ENCODE measurements at places on chromosomes 12 and 14.

DNA sequence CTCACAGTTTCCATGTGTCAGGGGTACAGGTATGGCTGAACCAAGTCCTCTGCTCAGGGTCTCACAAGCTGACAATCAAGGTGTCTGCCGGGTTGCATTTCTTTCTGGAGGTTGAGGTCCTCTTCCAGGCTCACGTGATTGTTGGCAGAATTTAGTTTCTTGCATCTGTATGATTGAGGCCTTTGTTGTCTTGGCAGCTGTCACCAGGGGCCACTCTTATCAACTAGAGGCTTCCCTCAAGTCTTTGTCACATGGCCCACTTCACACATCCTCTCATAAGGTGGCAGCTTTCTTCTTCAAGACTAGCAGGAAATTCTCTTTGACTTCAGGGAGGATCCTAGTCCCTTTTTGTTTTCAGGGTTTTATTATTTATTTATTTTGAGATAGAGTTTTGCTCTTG is 46.0 kb upstream of the FOS start:
- DNase-seq = no peak

GRCh38 chr12:121717041-121717699 is 4.6 kb downstream of the TMEM120B start:
- no peak for DNase-seq

GRCh38 chr12:109871668-109872314 is 8.6 kb downstream of the GLTP start:
- no peak for DNase-seq

- DNase-seq = no peak
Measured at GRCh38 chr12:12908711-12909110, 17.3 kb downstream of the GPRC5A start.

GRCh38 chr12:92424338-92424737 is 278.5 kb upstream of the PLEKHG7 start:
- no peak for DNase-seq

DNA sequence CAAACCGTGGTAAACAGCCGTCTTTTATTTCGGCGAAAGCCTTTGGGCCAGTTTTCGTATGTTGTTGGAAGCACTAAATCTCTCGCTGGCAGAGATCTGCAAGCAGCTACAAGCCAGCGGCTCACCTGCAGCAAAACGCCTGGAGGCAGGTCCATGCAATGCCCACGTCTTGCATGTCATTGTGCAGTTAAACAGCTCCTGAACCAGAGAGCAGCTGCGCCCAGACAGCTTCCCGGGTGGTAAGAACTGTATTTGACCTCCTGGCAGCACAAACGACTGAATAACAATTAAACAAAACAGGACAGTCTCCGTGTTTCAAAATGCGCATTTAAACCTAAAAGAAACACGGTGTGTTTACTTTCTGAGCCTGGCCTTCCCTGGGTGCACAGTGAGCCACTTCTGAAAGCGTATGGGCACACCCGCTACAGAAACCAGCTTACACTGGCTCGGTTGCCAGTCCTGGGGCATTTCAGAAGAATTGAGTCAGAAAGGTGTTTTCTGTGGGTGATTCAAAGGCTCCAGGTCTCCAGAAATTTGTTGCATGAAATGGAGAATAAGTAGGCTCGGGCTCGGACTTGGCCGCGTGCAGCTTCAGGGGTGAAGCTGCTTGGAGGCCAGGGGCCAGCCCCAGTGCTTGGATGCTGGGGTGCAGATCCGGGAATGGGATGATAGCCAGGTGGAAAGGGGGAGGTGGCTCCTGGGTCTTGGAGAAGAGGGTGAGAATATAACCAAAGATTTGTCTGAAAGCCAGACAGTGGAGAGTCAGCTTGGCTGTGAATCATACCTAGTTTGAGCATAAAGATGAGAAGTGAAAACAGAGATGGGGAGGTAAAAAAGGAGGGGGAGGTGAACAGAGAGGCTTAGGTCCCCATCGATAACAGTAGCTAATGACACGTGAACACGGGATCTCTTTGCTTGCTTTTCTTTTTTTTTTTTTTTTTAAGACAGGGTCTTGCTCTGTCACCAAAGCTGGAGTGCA is 24.9 kb upstream of the FZD10 start:
- no peak for DNase-seq

DNA sequence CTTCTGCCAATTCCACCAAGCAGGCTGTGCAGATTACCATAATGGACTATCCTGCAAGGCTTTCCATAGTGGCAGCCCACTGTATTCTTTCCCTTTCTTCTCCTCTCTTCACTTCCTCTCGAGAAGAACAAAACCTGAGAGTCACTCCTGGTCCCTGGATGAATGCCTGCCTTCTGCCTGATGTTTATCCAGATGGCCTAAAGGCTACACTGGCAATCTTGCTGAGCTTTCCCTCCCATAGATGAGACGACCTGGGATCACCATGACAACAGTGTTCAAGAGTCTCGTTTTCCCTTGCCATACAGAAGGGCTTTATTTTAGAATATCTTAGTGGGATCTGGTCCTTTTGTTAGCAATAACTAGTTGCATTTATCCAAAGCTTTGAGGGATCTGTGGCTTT is 142.3 kb downstream of the RTN1 start:
- DNase-seq = no peak

- DNase-seq = no peak
Measured at GRCh38 chr14:97432586-97432985, 635.4 kb downstream of the VRK1 start.

- no peak for DNase-seq
Measured at GRCh38 chr12:69837657-69838415, 12.8 kb downstream of the MYRFL start.

- no peak for DNase-seq
Measured at GRCh38 chr14:30069536-30069935, 141.9 kb upstream of the PRKD1 start.

- no peak for DNase-seq
Measured at GRCh38 chr14:56342494-56342942, 224.3 kb downstream of the PELI2 start.
